ENCODE measurements at places on chromosomes 7 and 10.

DNA sequence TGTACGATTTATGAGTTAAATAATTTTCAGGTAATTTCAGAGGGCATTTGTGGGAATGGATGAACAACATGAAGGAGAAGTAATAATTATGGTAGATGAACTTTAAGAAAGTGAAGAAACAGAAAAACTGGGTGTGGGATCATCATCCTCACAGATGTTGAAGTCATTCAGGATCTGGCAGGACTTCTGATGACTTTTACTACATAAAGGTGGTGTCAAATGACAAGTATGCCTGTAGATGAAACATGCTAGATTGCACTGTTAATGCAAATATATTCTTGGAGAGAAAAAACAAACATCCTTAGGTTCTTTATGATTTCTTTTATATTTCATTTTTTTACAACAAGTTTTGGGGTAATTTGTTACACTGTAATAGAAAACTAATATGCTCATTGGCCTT is 230.2 kb downstream of the PCLO start:
- no peak for DNase-seq

DNA sequence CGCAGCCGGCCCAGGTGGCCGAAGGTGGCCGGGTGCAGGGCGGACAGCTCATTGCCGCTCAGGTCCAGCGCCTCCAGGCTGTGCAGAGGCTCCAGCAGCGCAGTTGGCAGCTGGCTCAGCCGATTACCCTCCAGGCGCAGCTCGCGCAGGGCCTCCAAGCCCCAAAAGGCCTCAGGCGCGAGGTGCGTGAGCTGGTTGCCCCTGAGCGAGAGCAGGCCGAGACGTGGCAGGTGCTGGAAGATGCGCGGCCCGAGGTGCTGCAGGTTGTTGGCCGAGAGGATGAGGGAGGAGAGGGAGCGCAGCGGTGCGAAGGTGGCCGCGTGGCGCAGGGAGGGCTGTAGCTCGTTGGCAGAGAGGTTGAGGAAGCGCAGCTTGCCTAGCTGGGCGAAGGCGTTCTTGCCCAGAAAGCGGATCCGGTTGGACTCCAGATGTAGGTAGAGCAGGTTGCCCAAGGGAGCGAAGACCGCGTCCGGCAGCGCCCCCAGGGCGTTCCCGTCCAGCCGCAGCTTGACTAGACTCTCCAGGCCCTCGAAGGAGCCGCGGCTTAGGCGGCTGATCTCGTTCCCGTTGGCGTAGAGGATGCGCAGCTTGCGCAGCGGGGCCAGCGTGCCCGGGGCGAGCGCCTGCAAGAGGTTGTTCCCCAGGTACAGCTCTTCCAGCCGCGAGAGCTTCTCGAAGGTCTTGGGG is 923 bp downstream of the TRIL start:
- peak; percentile 19 for DNase-seq

- no peak for DNase-seq
These were observed 11.7 kb upstream of the GATAD1 start for GRCh38 chr7:92435542-92435941.

DNA sequence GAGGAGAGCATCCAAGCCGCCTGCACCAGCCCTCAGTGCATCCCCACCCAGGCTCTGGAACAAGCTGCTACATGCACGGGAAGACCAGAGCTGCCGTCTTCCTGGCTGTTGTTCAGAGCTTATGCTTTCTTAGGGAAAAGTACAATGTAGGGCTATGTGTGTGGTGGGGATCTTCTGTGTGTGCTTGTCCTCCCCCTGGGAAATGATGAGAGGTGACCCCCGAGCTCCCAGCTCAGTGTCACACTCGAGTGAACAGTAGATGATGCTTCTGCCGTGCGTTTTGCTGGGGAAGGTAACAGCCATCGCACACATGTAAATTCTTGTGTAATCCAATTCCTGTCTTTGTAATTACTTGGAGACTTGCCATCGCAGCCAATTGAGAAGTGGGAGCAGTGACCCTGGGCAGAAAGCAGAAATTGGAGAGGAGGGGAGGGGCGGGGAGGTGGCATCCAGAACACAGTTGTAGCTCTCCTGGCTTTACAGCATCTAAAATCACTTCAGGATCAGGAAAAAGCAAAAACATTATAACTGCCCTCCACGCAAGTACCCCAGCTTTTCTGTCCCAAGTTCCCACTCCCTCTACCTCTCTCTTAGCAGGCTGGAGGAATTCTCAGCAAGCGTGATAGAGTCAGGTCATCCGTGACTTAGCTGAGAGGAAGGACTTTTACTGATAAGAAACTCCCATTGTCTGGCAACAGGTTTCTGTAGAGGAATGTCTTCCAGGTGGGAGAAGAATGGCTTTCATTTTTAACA is 149.6 kb downstream of the TCF7L2 start:
- DNase-seq, result peak; percentile 62

- DNase-seq, result no peak
These were observed 70.4 kb upstream of the APBB1IP start for GRCh38 chr10:26367771-26368170.

- DNase-seq, result no peak
These were observed 102.7 kb downstream of the ZNF248 start for GRCh38 chr10:37754538-37755323.

GRCh38 chr7:157522954-157523353 is 186.2 kb downstream of the DNAJB6 start:
- no peak for DNase-seq

DNA sequence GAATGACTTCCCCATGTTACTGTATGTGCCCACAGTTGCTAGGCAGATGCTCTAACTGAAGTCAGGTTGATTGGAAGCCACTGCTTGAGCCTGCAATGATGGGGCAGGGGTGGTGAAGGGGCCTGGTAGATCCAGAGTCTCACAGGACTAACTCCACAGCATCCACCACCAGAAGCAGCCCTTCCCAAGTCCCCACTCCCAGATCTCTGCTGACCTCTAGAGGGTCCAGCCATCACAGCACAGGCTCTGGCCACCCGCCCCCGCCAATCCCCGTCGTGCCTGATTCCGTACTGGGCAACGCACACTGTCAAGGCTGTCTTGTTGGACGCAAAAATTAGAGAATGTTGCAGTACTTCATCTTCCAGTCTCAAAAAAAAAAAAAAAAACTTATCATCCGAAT is 136.8 kb upstream of the PDE1C start:
- DNase-seq, result no peak

DNA sequence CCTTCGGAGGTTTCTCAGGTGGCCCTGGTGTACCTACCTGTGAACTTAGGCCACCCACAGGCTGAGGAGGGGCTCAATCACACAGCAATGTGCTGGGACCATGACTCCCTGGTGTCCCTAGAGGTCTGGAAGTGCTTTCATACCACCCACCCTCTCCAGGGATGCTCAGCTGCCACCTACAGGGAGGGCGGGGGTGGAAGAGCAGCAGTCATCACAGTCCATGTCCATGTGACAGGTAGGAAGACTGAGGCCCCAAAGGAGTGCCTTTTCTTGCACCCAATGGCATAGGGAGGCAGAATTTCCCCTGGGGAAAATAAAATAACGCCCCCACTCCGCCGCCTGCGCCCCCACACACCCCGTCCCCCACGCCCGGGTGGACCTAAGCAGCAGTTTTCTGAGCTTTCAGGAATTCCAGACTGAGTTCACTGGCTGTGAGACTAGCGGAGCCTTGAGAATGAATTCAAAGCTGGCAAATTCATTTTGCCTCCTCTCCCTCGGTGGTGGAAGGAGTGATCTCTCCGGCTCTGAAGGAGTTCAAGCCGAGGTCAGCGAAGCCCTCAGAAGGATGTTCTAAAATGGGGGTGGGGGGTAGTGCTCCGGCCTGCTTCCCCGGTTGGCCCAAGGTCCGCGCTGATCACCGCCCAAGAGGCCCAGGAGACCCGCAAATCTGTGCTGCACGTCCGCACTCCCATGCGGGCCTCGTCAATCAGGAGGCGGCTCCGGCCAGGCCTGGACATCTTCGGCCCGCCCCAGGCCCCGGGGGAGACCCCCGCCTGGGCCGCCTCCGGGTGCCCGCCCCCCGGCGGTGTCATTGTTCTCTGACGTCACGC is 2.1 kb upstream of the ZMIZ1 start:
- peak; percentile 21 for DNase-seq
